ENCODE measurements at places on chromosomes 11 and 22. TPM values are rescaled to one million over a fixed set of nuclear protein-coding genes. Genes with fewer than 3 reads are reported as not detected.

- DNase-seq: no peak
Measured at GRCh38 chr11:61062181-61062930, 39.9 kb upstream of the CD5 start.

PHOX2A gene
- not detected for total RNA-seq

- DNase-seq: no peak
Measured at GRCh38 chr11:72921028-72921716, 107.0 kb downstream of the ATG16L2 start.

BTBD18 gene
- not detected for total RNA-seq

- DNase-seq: no peak
Measured at GRCh38 chr11:127789927-127790326, 789.4 kb upstream of the KIRREL3 start.

DNA sequence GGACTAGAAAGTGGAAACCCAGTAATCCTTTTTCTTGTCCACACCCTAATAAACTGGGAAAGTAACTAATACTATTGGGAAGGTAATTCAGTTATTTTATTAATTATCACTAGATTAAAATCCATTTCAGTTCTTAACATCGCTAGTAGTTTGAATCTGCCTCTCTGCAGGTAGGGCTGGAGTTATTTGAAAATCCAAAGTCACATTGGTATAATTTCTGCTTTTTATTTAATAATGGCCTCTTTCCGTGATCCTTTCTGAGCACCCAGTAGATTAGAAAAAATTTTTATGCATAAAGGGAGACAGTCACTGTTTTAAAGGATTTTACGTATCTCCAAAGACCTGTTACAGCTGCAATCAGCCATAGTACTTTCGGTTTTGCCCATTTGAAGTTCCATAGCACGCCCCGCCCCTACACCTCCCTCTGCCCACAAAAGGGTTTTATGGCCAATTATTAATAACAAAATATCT, 605 bp upstream of the COPB1 start:
- DNase-seq: peak; percentile 36

- no peak for DNase-seq
Measured at GRCh38 chr11:14519597-14519916, 629 bp downstream of the PSMA1 start.

All from heart left ventricle (tissue), 16 donors.